ENCODE measurements at places on chromosomes 16 and 17. TPM values are rescaled to one million over a fixed set of nuclear protein-coding genes. Genes with fewer than 3 reads are reported as not detected.

NPIPB9 gene
- 1.7 TPM for total RNA-seq

SRCIN1 gene
- under 0.01 TPM for total RNA-seq

CA7 gene
- not detected for total RNA-seq

MIS12 gene
- total RNA-seq = 19.2 TPM

CCR7 gene
- total RNA-seq = not detected

CBLN1 gene
- 0.11 TPM for total RNA-seq

RUNDC3A gene
- 0.22 TPM for total RNA-seq

MYH11 gene
- not detected for total RNA-seq

ZPBP2 gene
- not detected for total RNA-seq

GJC1 gene
- total RNA-seq = 2.9 TPM

SLC5A11 gene
- not detected for total RNA-seq

FOXN1 gene
- not detected for total RNA-seq

KIF2B gene
- total RNA-seq = not detected

CENPV gene
- total RNA-seq = 4.2 TPM

RGS11 gene
- under 0.01 TPM for total RNA-seq

IFI35 gene
- 7.8 TPM for total RNA-seq

SP2 gene
- total RNA-seq = 1.8 TPM

CCL16 gene
- 0.11 TPM for total RNA-seq

CLEC18B gene
- not detected for total RNA-seq

HSF5 gene
- under 0.01 TPM for total RNA-seq

ZNF821 gene
- total RNA-seq = 8.0 TPM

CA10 gene
- total RNA-seq = not detected

CCL4 gene
- total RNA-seq = not detected

SHBG gene
- 0.11 TPM for total RNA-seq

G6PC1 gene
- not detected for total RNA-seq
